ENCODE measurements at places on chromosomes 6 and 20. TPM values are rescaled to one million over a fixed set of nuclear protein-coding genes. Genes with fewer than 3 reads are reported as not detected.
A peak's percentile ranks its signal among the peaks of the same experiment; 100 is the strongest.

Gene GSTA2
- total RNA-seq: not detected

Gene GMPR
- 126 TPM for total RNA-seq

Gene STMN3
- total RNA-seq: 4.6 TPM

Gene PCK1
- total RNA-seq: 0.25 TPM

Gene ULBP2
- 0.93 TPM for total RNA-seq

Gene GPX5
- not detected for total RNA-seq

Gene REM1
- total RNA-seq: 1.5 TPM

Gene BHLHE23
- total RNA-seq: not detected

Gene TREML1
- not detected for total RNA-seq

Gene SLC32A1
- not detected for total RNA-seq

Gene GHRH
- total RNA-seq: 0.93 TPM

DNA sequence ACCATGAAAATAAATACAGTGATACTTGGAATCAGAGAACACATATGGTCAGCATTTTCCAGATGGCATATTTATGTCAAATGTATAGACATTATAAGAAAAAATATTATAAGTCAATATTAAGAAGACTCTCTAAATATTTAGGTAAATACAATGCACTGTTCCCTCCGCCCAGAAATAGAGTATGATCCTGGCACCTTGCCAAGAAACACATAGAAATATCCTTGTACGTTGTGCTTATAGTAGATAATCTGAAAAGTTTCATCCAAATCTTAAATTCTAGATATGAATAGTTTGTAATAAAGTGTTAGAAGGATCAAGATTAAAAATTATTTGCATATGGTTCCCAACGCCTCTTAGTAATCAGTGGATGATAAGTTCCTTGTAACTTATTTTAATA lies 645.8 kb upstream of the GJE1 start:
- H3K4me3 ChIP-seq: no peak overlapping the region
- DNase-seq: no peak
- H3K36me3 ChIP-seq: no peaks in the 10 kb centered on the region
- H3K27me3 ChIP-seq: no peaks in the 10 kb centered on the region
- H3K27ac ChIP-seq: no peak overlapping the region
- peaks cover 24% of the 10 kb centered on the region for H3K4me1 ChIP-seq

- H3K27ac ChIP-seq: no peak overlapping the region
- H3K4me3 ChIP-seq: no peak overlapping the region
- H3K4me1 ChIP-seq: peaks cover 22% of the 10 kb centered on the region
Measured at GRCh38 chr6:81690073-81690472, 62.4 kb downstream of the TENT5A start.

GRCh38 chr20:32034581-32035425 lies 17.2 kb upstream of the HCK start:
- H3K27me3 ChIP-seq: peaks cover 44% of the 10 kb centered on the region
- no peak for DNase-seq
- no peaks in the 10 kb centered on the region for H3K36me3 ChIP-seq
- H3K4me1 ChIP-seq: peaks cover 29% of the 10 kb centered on the region
- no peak overlapping the region for H3K4me3 ChIP-seq
- H3K27ac ChIP-seq: no peak overlapping the region

DNA sequence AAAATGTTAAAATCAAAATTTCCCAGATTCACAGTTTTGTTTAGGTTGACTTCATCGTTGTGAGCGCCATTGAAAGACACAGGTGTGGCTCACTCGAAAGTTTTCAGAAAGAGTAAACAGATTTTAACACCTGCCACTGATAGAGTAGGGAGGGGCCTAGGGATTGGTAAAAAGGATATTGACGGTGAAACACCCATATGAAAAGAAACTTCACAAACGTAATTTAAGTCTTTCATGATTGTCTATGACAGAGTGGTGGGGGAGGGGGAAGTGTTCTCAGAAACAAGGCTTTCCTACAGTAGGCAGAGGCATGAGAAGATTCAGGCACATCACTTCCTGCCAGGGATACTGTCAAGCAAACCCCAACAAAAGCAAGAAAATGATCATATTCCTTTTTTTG lies 101.4 kb downstream of the PERP start:
- H3K36me3 ChIP-seq: no peaks in the 10 kb centered on the region
- no peaks in the 10 kb centered on the region for H3K4me1 ChIP-seq
- DNase-seq: no peak

DNA sequence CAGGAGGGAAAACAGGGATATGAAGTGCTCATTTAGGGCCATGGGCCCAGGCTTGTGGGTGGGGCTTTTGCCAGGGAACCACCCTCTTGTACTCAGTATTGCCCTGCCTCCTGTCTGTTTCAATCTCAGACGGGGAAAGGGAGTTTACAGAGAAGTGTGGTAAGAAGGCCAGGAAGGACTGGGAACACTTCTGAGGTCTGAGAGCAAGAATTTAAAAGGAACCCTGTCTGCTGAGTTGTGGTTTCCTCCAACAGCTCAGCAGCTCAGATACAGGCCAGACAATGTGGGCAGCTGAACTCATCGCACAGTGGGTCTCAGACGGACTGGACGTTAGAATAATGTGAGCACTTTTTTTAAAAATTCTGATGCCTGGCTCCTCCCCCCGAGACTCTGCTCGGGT lies 354.1 kb upstream of the ARID1B start:
- H3K4me1 ChIP-seq: no peaks in the 10 kb centered on the region
- no peaks in the 10 kb centered on the region for H3K36me3 ChIP-seq
- no peaks in the 10 kb centered on the region for H3K27me3 ChIP-seq

DNA sequence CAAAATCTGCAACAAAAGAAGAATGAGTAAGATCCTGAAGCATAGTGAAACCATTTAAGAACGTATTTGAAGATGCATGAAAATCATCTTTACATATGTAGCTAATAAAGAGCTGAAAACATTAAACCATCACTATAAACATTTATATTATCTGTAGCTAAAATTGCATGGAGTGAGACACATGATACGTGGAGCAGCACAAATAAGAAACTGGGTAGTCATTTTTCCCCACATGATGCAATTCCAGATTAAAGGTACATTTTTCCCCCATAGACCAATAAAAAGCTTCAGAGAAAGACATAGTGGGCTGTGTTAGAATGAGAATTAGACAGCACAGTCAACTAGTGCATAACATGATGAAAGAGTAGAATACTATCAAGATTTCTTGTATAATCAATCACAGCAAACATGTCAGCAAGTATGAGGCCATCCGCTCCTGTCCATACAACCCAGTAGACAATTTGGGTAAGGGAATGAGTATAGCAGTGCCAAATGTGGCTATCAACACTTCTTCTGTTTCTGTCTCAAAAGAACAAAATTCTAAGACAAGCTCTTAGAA lies 67.0 kb downstream of the RSPO3 start:
- H3K4me1 ChIP-seq: no peaks in the 10 kb centered on the region
- H3K36me3 ChIP-seq: no peaks in the 10 kb centered on the region
- DNase-seq: no peak
- no peaks in the 10 kb centered on the region for H3K27me3 ChIP-seq
- H3K27ac ChIP-seq: no peak overlapping the region
- no peak overlapping the region for H3K4me3 ChIP-seq

GRCh38 chr6:356828-357251 lies 34.7 kb upstream of the IRF4 start:
- no peak overlapping the region for H3K27ac ChIP-seq
- H3K4me1 ChIP-seq: peaks cover 9% of the 10 kb centered on the region
- no peaks in the 10 kb centered on the region for H3K27me3 ChIP-seq

- H3K4me1 ChIP-seq: peaks cover 15% of the 10 kb centered on the region
- peaks cover 30% of the 10 kb centered on the region for H3K36me3 ChIP-seq
- no peak overlapping the region for H3K4me3 ChIP-seq
- no peak for DNase-seq
- no peak overlapping the region for H3K27ac ChIP-seq
- H3K27me3 ChIP-seq: no peaks in the 10 kb centered on the region
Measured at GRCh38 chr6:12138381-12138780, 126.3 kb downstream of the HIVEP1 start.

GRCh38 chr6:54846243-54846856 lies at the start of gene FAM83B:
TSS of gene FAM83B (plus strand) at chr6:54846771. CDS start at chr6:54870247, 23,476 bp downstream.
- H3K36me3 ChIP-seq: no peaks in the 10 kb centered on the region
- no peak within 1 kb of the TSS for H3K27ac ChIP-seq
- peaks cover 15% of the 10 kb centered on the region for H3K4me1 ChIP-seq

GRCh38 chr6:138404666-138405337 lies 779 bp downstream of the HEBP2 start:
- peaks cover 41% of the 10 kb centered on the region for H3K36me3 ChIP-seq
- DNase-seq: peak; percentile 29
- H3K27me3 ChIP-seq: no peaks in the 10 kb centered on the region
- H3K27ac ChIP-seq: peak overlapping the region; percentile 97
- H3K4me3 ChIP-seq: peak overlapping the region; percentile 84

GRCh38 chr6:5580736-5581581 lies 319.6 kb downstream of the FARS2 start:
- DNase-seq: no peak
- no peaks in the 10 kb centered on the region for H3K4me1 ChIP-seq
- H3K27ac ChIP-seq: no peak overlapping the region
- H3K4me3 ChIP-seq: no peak overlapping the region
- no peaks in the 10 kb centered on the region for H3K27me3 ChIP-seq

DNA sequence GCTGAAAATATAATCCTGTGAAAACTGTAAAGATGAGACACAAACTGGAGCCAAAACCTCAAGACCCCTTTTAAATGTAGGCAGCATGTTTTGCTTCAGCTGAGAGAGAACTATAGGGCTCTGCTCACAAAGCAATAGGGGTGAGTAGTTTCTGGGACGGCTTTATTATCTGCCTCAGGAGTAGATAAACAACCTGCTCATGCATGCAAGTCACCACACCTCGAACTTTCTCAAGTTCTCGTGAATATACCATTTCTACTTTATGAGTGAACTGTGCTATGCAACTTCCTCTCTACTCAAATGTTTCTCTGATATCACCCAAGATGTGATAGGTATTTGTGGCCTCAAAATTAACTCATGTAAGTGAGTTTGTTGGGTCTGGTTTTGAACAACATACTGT lies 7.5 kb upstream of the OOEP start:
- H3K27me3 ChIP-seq: no peaks in the 10 kb centered on the region
- H3K4me3 ChIP-seq: no peak overlapping the region
- H3K4me1 ChIP-seq: no peaks in the 10 kb centered on the region
- no peak overlapping the region for H3K27ac ChIP-seq
- H3K36me3 ChIP-seq: no peaks in the 10 kb centered on the region
- no peak for DNase-seq

- H3K36me3 ChIP-seq: no peaks in the 10 kb centered on the region
- no peak overlapping the region for H3K4me3 ChIP-seq
- DNase-seq: no peak
- H3K27me3 ChIP-seq: no peaks in the 10 kb centered on the region
- no peaks in the 10 kb centered on the region for H3K4me1 ChIP-seq
- no peak overlapping the region for H3K27ac ChIP-seq
Measured at GRCh38 chr6:101663100-101663499, 269.6 kb downstream of the GRIK2 start.

DNA sequence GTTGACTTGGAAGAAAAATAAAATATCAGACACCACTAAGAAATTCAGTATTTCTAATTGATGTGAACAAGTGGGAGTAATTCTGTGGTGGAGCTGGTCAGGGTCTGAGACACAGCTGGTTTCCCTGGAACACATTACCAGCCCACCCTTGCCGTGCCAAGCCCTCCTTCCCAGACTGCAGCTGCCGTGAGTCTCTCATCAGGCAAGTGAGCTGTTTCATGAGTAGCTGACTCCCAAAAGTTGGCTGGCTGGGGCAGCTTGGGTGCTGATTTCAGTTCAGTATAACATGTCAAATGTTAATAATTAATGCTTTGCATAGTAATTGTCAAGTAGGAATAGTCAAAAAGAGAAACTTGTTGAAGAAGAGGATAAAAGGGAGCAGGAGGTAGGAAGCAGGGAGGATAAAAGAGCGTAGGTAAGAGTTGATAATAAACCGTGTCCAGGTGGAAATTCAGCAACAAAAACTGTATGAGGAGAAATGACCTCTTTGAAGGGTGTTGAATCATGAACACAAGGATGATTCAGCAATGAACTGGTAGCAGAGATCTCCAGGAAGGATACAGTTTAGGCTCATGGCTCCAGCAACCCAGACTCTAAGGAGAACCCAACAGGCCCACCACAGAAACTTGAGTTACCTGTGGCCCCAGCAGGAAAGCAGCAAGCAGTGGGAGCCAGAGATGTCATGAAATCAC lies 110.9 kb upstream of the SSTR4 start:
- peaks cover 40% of the 10 kb centered on the region for H3K27me3 ChIP-seq
- peak; percentile 22 for DNase-seq
- H3K36me3 ChIP-seq: no peaks in the 10 kb centered on the region
- H3K27ac ChIP-seq: no peak overlapping the region

GRCh38 chr6:66849843-66850242 lies 1142.8 kb upstream of the EYS start:
- H3K4me1 ChIP-seq: no peaks in the 10 kb centered on the region
- DNase-seq: no peak
- no peaks in the 10 kb centered on the region for H3K36me3 ChIP-seq
- H3K27ac ChIP-seq: no peak overlapping the region

DNA sequence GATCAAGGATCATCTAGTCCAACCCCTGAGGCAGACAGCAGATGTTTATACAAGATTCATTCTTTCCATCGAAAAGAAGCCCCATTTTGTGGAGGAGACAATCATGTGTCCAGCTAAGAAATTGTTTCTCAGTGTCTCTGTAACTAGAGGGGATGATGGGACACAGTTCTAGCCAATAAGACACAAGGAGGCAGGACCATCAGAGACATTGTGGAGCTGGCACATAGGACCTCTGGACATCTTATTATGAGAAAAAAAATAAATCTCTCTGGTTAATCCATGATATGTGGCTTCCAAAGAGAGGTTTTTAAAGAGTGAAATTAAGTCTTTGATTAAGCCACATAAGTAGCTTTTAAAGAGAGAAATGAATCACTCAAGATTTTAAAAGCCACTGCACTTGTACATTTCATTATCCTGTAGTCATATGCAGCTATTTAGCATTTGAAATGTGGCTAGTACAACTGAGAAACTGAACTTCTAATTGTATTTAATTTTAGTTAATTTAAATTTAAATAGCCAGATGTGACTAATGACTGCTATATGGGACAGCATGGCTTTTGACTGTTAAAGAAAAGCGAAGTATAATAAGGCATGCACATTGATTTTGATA lies 176.8 kb downstream of the TASP1 start:
- no peaks in the 10 kb centered on the region for H3K36me3 ChIP-seq
- H3K4me3 ChIP-seq: no peak overlapping the region
- H3K27ac ChIP-seq: no peak overlapping the region
- H3K27me3 ChIP-seq: no peaks in the 10 kb centered on the region

DNA sequence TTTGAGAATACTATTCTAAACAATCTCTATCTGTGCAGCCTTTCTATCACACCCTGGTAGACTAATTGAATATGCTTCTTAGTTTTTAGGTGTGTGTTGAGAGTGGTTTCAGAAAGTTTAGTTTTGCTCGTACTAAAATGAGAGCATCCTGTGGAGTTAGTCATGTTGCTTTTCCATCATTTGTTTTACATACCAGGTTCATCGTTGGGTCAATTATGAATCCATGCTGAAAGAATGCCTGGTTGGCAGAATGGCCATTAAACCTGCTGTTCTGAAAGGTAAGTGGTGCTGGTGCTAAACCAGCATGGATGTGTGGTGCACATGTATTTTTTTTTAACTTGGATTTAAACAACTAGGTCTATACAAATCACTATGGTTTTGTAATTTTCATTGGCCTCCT lies 49.3 kb downstream of the CYB5R4 start:
- H3K4me3 ChIP-seq: no peak overlapping the region
- no peak overlapping the region for H3K27ac ChIP-seq
- peaks cover 5% of the 10 kb centered on the region for H3K36me3 ChIP-seq

- no peaks in the 10 kb centered on the region for H3K36me3 ChIP-seq
- no peaks in the 10 kb centered on the region for H3K4me1 ChIP-seq
- H3K27me3 ChIP-seq: peaks cover 24% of the 10 kb centered on the region
- H3K27ac ChIP-seq: no peak overlapping the region
- no peak for DNase-seq
Measured at GRCh38 chr20:52668626-52669025, 303.5 kb upstream of the TSHZ2 start.

All from left ventricle myocardium inferior (tissue), 1 donor.